ENCODE measurements at places on chromosomes 1 and 21.

GRCh38 chr1:170856455-170856854 lies 78.9 kb upstream of the MROH9 start:
- DNase-seq = no peak

- DNase-seq = no peak
Measured at GRCh38 chr1:190738317-190738716, 260.7 kb upstream of the BRINP3 start.

DNA sequence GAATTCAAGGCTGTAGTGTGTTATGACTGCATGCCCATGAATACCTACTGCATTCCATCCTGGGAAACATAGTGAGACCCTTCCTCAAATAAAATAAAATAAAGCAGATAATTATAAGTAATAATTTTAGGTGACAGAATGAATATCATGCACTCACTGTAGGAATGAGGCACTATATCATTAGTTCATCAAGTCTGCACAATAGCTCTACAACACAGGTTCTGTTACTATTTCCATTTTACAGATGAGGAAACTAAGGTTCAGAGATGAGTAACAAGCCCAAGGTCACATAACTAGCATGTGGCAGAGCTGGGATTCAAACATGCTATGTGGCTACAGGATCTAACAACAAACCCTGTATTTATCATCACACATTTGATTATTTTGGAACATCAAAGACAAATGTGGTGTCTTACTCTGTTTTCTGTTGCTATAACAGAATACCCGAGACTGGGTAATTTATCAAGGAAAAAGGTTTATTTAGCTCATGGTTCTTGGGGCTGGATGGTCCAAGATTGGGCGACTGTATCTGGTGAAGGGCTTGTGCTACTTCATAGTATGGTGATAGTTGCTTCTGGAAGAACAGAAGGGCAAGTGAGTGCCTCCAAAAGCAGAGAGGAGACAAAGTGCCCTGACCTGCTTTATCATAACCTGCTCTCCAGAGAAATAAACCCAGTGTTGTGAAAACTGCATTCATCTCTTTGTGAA lies 4.8 kb upstream of the ZNF691 start:
- no peak for DNase-seq

GRCh38 chr1:155179112-155180031 lies 5.7 kb downstream of the TRIM46 start:
- no peak for DNase-seq

- no peak for DNase-seq
Measured at GRCh38 chr1:59805554-59805953, 9.2 kb upstream of the HOOK1 start.

- no peak for DNase-seq
Measured at GRCh38 chr1:58844176-58844575, 60.3 kb upstream of the JUN start.
